ENCODE measurements at places on chromosomes 11 and 22. TPM values are rescaled to one million over a fixed set of nuclear protein-coding genes. Genes with fewer than 3 reads are reported as not detected.

The GALNT18 gene
- polyA plus RNA-seq, result 2.2 TPM

The NXPE4 gene
- polyA plus RNA-seq, result 0.01 TPM

The SCARF2 gene
- polyA plus RNA-seq, result 0.57 TPM

The PATE4 gene
- polyA plus RNA-seq, result not detected

The GGT5 gene
- 4.7 TPM for polyA plus RNA-seq

The OR56A3 gene
- not detected for polyA plus RNA-seq

The PHLDA2 gene
- 19.6 TPM for polyA plus RNA-seq

The ACAD8 gene
- polyA plus RNA-seq, result 15.2 TPM

The A4GALT gene
- polyA plus RNA-seq, result 50.3 TPM

The KDELR3 gene
- 1.0 TPM for polyA plus RNA-seq

The BEST1 gene
- 1.2 TPM for polyA plus RNA-seq

The OR56A1 gene
- polyA plus RNA-seq, result not detected

The TRIM68 gene
- 3.0 TPM for polyA plus RNA-seq

The SPCS2 gene
- polyA plus RNA-seq, result 86.6 TPM

The SERPINH1 gene
- 20.0 TPM for polyA plus RNA-seq

The SELENOH gene
- 115 TPM for polyA plus RNA-seq

The BLID gene
- not detected for polyA plus RNA-seq

The IGSF22 gene
- 0.02 TPM for polyA plus RNA-seq

The OR2AG1 gene
- polyA plus RNA-seq, result not detected

The RAG1 gene
- 0.18 TPM for polyA plus RNA-seq

Data from esophagus (tissue), 2 donors.